Renal pelvis (tissue), 12 donors: ENCODE measurements at places on chromosomes 16 and 17. TPM values are rescaled to one million over a fixed set of nuclear protein-coding genes. Genes with fewer than 3 reads are reported as not detected.

The JPT2 gene
- 83.3 TPM for polyA plus RNA-seq

The KRTAP4-4 gene
- polyA plus RNA-seq, result not detected

The ZNF785 gene
- polyA plus RNA-seq, result 32.1 TPM

The ADORA2B gene
- 7.9 TPM for polyA plus RNA-seq

The HAP1 gene
- 1.5 TPM for polyA plus RNA-seq

The CACNG5 gene
- polyA plus RNA-seq, result 2.9 TPM

The MPRIP gene
- polyA plus RNA-seq, result 171 TPM

The SLC16A5 gene
- polyA plus RNA-seq, result 39.8 TPM

The SGCA gene
- 1.3 TPM for polyA plus RNA-seq

The KCNG4 gene
- 0.03 TPM for polyA plus RNA-seq

The CES3 gene
- polyA plus RNA-seq, result 4.1 TPM

The C16orf96 gene
- polyA plus RNA-seq, result 0.28 TPM

The CHAD gene
- polyA plus RNA-seq, result 2.0 TPM

The BICDL2 gene
- 3.9 TPM for polyA plus RNA-seq

The SNAI3 gene
- 1.4 TPM for polyA plus RNA-seq

The PRSS27 gene
- 2.8 TPM for polyA plus RNA-seq

The PROCA1 gene
- 10.3 TPM for polyA plus RNA-seq

The TERB1 gene
- polyA plus RNA-seq, result not detected

The HOXB13 gene
- polyA plus RNA-seq, result not detected

The PGAP3 gene
- 37.4 TPM for polyA plus RNA-seq
